T-helper 2 cell treated with Interferon-gamma antibody and Interleukin-4, amounts not matched to agents 5 μg/mL and 100 μg/mL, for 36 hours (primary cell): ENCODE measurements at places on chromosomes 3 and 15.

DNA sequence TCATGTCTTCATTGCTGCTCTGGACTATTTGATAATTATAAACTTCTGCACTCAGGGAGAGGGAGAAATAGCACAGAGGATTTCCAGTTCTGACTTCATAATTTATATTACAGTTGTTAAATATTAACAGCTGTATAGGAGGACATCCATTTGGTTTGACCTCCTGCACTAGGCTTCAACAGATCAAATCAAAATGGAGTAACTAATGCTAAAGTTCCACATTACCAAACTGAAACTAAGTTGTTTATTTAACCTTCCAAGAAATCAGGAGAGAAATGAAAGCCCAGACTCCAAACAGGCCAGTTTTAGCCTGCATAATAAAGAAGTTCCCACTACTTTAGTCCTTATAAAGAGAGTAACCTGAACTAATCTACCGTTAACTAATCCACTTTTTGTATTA is 4.6 kb downstream of the PLSCR2 start:
- no peaks in the 10 kb centered on the region for H3K27me3 ChIP-seq
- no peak overlapping the region for H3K4me3 ChIP-seq
- H3K4me1 ChIP-seq: peaks cover 13% of the 10 kb centered on the region
- H3K36me3 ChIP-seq: no peaks in the 10 kb centered on the region
- H3K27ac ChIP-seq: no peak overlapping the region

DNA sequence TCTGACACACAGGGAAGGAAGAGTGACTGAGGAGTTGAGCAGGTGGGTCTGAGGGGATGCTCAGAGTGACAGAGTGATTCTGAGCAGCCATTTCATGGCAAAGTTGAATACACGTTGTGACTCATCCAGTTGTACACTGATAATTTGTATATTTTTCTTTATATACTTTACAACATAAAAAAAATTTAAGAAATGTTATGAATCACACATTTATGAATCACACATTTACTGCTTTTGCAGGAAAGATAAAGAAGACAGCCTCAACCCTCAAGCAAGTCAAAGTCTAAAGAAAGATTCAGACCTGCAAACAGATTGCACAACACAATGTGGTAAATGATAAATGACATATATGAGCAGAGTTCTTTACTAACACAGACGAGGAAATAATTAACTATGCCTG is 21.0 kb upstream of the CHMP2B start:
- H3K4me1 ChIP-seq: no peaks in the 10 kb centered on the region
- no peaks in the 10 kb centered on the region for H3K36me3 ChIP-seq
- peaks cover 6% of the 10 kb centered on the region for H3K27me3 ChIP-seq

GRCh38 chr3:30658328-30659052 is 52.1 kb downstream of the TGFBR2 start:
- peak; percentile 65 for DNase-seq
- H3K4me1 ChIP-seq: peaks cover 86% of the 10 kb centered on the region
- peak overlapping the region; percentile 92 for H3K27ac ChIP-seq
- peak overlapping the region; percentile 74 for H3K4me3 ChIP-seq
- H3K27me3 ChIP-seq: no peaks in the 10 kb centered on the region

- no peaks in the 10 kb centered on the region for H3K27me3 ChIP-seq
- no peaks in the 10 kb centered on the region for H3K4me1 ChIP-seq
- no peak overlapping the region for H3K27ac ChIP-seq
- H3K4me3 ChIP-seq: no peak overlapping the region
These were observed 209.7 kb upstream of the LRRFIP2 start for GRCh38 chr3:37384117-37384516.

GRCh38 chr15:57732526-57733331 is 26.2 kb downstream of the POLR2M start:
- peak; percentile 15 for DNase-seq
- no peaks in the 10 kb centered on the region for H3K36me3 ChIP-seq
- H3K27ac ChIP-seq: no peak overlapping the region
- peaks cover 4% of the 10 kb centered on the region for H3K4me1 ChIP-seq
- H3K4me3 ChIP-seq: no peak overlapping the region

GRCh38 chr3:74329096-74329495 is 285.4 kb downstream of the CNTN3 start:
- no peak overlapping the region for H3K27ac ChIP-seq
- no peak overlapping the region for H3K4me3 ChIP-seq
- no peaks in the 10 kb centered on the region for H3K4me1 ChIP-seq
- DNase-seq: no peak
- no peaks in the 10 kb centered on the region for H3K27me3 ChIP-seq

GRCh38 chr3:144039661-144040060 is 68.0 kb downstream of the DIPK2A start:
- no peak overlapping the region for H3K27ac ChIP-seq
- H3K4me1 ChIP-seq: peaks cover 2% of the 10 kb centered on the region
- no peaks in the 10 kb centered on the region for H3K36me3 ChIP-seq
- H3K27me3 ChIP-seq: peaks cover 10% of the 10 kb centered on the region
- DNase-seq: no peak

- H3K4me1 ChIP-seq: no peaks in the 10 kb centered on the region
- no peak overlapping the region for H3K4me3 ChIP-seq
- H3K27ac ChIP-seq: no peak overlapping the region
- DNase-seq: no peak
These were observed 26.3 kb upstream of the AADAC start for GRCh38 chr3:151787626-151788025.

DNA sequence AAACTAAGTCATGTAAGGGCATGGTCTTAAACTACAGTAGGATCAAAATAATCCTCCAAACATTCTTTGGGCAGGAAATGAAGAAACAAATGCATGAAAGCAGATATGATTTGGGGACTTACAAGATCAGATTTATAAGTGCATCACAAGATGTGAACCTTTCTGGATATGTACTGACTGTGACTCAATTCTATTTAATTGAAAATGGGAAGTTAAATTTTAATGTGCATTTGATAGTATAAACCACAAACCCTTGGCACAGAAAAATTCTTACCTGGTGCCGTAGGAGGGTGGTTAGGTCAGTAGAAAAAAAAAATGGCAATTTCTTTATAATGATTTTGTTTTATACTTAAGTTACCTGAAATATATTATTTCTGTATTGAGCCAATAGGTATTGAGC is 262.5 kb upstream of the TGFBR2 start:
- peaks cover 52% of the 10 kb centered on the region for H3K4me1 ChIP-seq
- H3K4me3 ChIP-seq: no peak overlapping the region
- H3K36me3 ChIP-seq: peaks cover 7% of the 10 kb centered on the region
- no peaks in the 10 kb centered on the region for H3K27me3 ChIP-seq

- no peak overlapping the region for H3K4me3 ChIP-seq
- peaks cover 7% of the 10 kb centered on the region for H3K4me1 ChIP-seq
- no peaks in the 10 kb centered on the region for H3K27me3 ChIP-seq
- H3K36me3 ChIP-seq: peaks cover 3% of the 10 kb centered on the region
These were observed 491.9 kb downstream of the NTRK3 start for GRCh38 chr15:87764461-87765240.

- H3K27me3 ChIP-seq: no peaks in the 10 kb centered on the region
- no peak for DNase-seq
- H3K27ac ChIP-seq: peak overlapping the region; percentile 18
- peak overlapping the region; percentile 38 for H3K4me3 ChIP-seq
These were observed 144.6 kb upstream of the MEF2A start for GRCh38 chr15:99421172-99421656.

DNA sequence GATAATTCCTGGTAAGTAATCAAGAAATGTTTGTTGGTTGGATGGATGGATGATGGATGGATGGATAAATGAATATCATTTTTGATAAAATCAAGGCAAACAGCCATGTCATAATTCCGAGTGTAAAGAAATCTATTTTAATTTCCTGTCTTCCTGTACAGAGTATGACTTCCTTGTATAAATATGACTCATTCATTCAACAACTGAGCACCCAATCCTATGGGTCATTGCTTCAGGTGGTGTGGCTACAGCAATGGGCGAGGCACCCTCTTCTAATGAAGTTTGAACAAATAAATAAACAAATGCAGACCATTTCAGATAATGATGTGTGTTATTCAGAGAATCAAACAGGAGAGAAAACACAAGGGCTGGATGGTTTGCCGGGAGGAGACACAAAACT is 198.7 kb downstream of the TNIK start:
- peaks cover 73% of the 10 kb centered on the region for H3K4me1 ChIP-seq
- no peak for DNase-seq
- H3K36me3 ChIP-seq: peaks cover 19% of the 10 kb centered on the region
- H3K4me3 ChIP-seq: peak overlapping the region; percentile 44

DNA sequence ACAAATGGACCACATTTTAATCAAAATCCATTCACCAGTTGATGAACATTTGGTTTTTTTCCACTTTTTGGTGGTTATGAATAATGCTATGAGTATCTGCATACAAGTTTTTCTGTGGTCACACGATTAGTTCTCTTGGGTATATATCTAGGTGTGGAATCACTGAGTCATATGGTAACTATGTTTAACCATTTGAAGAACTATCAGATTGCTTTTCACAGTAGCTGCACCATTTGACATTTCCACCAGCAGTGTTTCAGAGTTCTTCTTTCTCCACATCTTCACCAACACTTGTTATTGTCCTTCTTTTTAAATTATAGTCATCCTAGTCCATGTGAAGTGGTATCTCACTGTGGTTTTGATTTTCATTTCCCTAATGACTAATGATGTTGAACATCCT is 33.3 kb upstream of the ATG7 start:
- peaks cover 5% of the 10 kb centered on the region for H3K36me3 ChIP-seq
- peaks cover 9% of the 10 kb centered on the region for H3K27me3 ChIP-seq
- DNase-seq: peak; percentile 16
- H3K4me3 ChIP-seq: peak overlapping the region; percentile 24
- peak overlapping the region; percentile 74 for H3K27ac ChIP-seq
- H3K4me1 ChIP-seq: peaks cover 20% of the 10 kb centered on the region

DNA sequence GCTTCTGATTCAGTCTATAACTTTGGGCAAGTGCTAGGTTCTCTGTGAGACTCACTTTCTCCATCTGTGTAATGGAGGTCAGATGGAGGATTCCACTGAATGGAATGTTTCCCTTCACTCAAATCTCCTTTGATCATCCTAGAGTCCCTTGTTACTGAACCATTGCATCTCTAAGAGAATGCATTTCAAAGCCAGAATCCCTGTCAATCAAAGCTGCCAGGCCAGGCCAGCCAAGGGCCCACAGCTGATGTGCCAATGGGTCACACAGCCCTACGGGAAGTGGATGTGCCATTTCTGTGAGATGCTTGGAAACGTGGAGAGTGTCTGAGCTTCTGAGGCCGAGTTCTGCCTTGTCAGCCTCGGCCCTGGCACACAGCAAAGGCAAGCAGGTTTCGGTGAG is 32.4 kb downstream of the SCN5A start:
- DNase-seq: no peak
- H3K36me3 ChIP-seq: no peaks in the 10 kb centered on the region
- no peak overlapping the region for H3K4me3 ChIP-seq
- no peaks in the 10 kb centered on the region for H3K27me3 ChIP-seq
- H3K27ac ChIP-seq: no peak overlapping the region

GRCh38 chr15:79349525-79349924 is 38.6 kb downstream of the TMED3 start:
- no peak for DNase-seq
- no peaks in the 10 kb centered on the region for H3K27me3 ChIP-seq
- no peak overlapping the region for H3K4me3 ChIP-seq
- no peak overlapping the region for H3K27ac ChIP-seq

GRCh38 chr15:64209680-64210334 is 47.0 kb upstream of the PPIB start:
- peaks cover 26% of the 10 kb centered on the region for H3K4me1 ChIP-seq
- H3K27ac ChIP-seq: no peak overlapping the region
- H3K4me3 ChIP-seq: no peak overlapping the region
- H3K27me3 ChIP-seq: no peaks in the 10 kb centered on the region

DNA sequence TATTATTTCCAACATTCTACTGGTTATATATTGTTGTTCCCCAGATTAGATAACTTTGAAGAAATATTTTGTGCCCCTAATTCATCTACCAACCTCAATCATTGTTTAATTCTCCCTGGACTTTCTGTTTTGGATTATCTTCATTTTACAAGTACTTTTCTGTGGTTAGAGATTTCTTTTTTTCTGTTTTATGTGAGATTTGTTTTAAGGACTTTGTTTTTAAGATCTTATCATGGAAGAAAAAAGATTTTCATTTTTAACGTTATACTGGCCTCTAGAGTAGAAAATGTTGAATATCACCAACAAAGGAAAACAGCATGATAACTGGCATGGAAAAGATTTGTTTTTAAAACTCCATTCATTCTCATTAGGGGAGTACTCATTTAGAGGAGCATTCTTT is 210.9 kb upstream of the KCNMB2 start:
- H3K4me3 ChIP-seq: no peak overlapping the region
- H3K36me3 ChIP-seq: no peaks in the 10 kb centered on the region
- no peaks in the 10 kb centered on the region for H3K27me3 ChIP-seq

DNA sequence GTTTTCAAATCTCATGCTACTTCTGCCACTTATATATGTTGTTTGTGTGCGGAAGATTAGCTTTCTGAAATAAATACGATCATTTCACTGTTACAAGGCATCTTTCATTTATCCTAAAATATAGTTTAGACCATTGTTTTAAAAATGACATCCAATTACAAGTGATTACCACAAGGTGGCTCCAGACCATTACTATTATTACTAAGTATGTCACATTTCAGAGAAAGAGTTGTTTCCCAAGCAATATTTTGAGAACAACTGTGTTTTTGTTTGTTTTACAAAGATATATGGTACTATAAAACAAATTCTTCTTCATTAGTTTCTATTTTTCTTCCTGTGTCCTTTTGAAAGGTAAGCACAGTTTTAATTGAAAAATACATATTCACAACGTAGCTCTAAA is 136.0 kb upstream of the RAP2B start:
- H3K27ac ChIP-seq: no peak overlapping the region
- DNase-seq: no peak
- peaks cover 3% of the 10 kb centered on the region for H3K4me1 ChIP-seq
- H3K4me3 ChIP-seq: no peak overlapping the region
- H3K27me3 ChIP-seq: peaks cover 3% of the 10 kb centered on the region

- no peak overlapping the region for H3K4me3 ChIP-seq
- peaks cover 9% of the 10 kb centered on the region for H3K4me1 ChIP-seq
These were observed 11.7 kb downstream of the ABCC5 start for GRCh38 chr3:184005941-184006507.

DNA sequence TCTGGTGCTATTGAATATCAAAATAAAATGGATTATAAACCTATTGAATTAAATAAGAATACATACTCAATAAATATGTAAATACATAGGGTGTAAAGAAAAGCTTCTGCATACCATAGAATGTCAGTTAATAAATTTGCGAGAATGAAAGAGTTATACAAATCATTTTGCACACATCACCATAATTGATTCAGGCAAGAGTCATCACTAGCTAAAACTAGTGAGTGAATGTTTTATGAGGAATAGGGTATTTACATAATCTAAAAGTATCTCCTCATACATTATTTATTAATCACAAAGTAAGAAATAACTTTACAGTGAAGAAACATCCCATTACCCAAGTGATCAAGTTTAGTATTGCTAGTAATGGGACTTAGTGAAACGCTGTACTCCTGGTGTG is 13.6 kb downstream of the EXOG start:
- no peaks in the 10 kb centered on the region for H3K4me1 ChIP-seq
- no peaks in the 10 kb centered on the region for H3K27me3 ChIP-seq
- H3K27ac ChIP-seq: no peak overlapping the region
- H3K4me3 ChIP-seq: no peak overlapping the region

GRCh38 chr3:45508483-45509037 is 86.0 kb upstream of the LIMD1 start:
- no peak for DNase-seq
- H3K27ac ChIP-seq: no peak overlapping the region
- H3K36me3 ChIP-seq: peaks cover 9% of the 10 kb centered on the region
- no peaks in the 10 kb centered on the region for H3K27me3 ChIP-seq
- no peak overlapping the region for H3K4me3 ChIP-seq

GRCh38 chr3:24680214-24680967 is 185.7 kb upstream of the THRB start:
- H3K36me3 ChIP-seq: no peaks in the 10 kb centered on the region
- H3K4me3 ChIP-seq: no peak overlapping the region
- peaks cover 61% of the 10 kb centered on the region for H3K27me3 ChIP-seq
- no peak overlapping the region for H3K27ac ChIP-seq
- H3K4me1 ChIP-seq: peaks cover 13% of the 10 kb centered on the region
- DNase-seq: peak; percentile 28
